NCI-H2081 treated with DMSO at 0.1 percent for 48 hours (cell line): ENCODE measurements at places on chromosomes 1 and 21.
A peak's percentile ranks its signal among the peaks of the same experiment; 100 is the strongest.

DNA sequence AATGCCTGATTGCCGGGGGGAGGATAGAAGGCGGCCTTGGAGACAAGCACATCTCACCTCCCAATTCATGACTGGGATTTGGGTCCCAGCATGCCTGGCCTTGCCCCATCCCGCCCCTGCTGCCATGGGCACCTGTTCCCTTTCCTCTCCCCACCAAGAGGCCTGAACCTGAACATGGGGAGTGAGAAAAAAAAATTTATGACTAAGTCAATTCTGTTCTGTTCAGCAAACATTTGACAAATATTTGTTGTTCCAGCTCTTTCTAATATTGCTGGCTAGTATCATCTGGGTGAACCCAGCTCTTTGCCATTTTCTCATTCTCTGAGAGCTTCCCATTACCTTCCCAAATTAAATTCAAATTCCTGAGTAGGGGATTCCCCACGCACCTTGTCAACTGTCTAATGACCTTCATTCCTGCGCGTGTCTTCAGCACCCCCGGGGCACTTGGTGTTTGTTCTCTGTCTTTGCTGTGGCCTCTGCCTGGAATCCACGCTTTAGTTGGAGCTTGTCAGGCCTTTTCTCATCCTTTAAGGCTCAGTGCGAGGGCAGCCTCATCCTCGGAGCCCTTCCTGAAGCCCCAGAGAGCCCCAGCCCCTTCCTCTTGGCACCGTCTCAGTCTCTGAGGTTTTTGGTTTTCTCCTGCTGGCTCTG is 42.8 kb downstream of the ARHGEF10L start:
- no peak for DNase-seq

DNA sequence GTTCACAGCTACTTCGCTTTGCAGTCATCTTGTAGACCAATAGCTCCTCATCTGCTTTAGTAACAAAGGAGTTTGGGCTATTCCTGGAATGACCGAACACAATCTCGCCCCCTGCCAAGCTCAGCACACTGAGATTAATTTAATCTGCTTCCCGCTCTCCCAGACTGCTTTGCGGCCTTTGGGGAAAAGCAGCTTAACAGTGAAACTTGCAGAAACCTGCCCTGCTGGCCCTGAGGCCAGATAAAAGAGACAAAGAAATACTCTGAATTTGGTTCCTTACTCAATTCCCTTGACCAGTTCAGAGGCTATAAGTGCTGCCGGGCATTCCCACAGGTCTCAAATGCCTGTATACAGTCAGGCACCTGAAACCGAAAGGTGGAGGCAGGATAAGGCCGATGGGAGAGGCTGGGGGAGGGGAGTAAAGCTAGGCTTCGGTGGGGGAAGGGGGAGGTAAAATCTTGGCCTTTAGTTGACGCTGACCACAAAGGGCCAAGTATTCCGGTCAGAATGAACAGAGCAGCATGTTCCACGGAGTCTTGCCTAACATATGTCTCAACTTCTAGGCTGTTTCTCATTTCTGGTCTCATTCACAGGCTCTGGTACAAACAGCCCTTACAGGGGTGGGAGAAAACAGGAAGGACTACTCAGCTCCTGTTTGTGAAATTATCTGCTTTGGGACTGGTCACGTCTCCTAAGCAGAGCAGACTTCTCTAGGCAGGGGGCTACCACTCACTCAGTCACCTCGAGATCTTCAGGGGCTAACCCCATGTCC is 17.7 kb upstream of the A3GALT2 start:
- DNase-seq: no peak

DNA sequence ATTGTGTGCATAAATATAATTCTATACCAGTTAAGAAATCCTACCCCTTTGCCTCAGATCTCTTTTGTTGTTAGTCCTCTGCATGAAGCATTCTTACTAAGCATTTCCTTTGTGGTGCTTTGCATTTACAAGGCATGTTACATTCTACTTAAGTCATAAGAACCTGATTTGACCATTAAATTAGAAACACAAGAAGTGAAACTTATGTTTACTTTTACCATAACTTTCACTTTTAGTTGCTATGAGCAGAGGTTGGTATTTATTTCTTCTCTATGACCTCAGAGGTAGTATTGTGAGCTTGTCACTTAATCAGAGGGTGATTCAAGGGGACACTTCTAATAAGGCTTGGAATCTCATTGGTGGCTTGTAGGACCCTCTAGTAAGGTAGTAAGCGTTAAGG is 9.0 kb downstream of the FAM20B start:
- no peak for DNase-seq

DNA sequence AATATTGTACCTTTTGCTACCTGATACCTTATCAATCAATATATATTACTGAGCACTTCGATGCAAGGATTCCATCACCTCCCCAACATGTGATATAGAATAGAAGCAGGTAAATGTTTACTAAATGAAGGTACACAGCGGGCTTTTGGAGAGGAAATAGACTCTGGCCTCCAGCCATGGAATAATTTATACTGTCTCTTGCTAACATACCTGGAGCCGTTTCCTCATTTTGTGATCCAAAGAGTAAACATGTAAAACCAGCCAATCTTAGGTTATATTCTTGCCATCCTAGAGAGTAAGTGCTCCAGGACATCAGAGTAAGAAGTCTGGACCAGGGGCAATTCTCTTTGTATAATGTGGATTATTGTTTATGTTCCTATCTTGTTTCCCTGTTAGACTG is 39.4 kb downstream of the NDUFS5 start:
- peak; percentile 32 for DNase-seq

DNA sequence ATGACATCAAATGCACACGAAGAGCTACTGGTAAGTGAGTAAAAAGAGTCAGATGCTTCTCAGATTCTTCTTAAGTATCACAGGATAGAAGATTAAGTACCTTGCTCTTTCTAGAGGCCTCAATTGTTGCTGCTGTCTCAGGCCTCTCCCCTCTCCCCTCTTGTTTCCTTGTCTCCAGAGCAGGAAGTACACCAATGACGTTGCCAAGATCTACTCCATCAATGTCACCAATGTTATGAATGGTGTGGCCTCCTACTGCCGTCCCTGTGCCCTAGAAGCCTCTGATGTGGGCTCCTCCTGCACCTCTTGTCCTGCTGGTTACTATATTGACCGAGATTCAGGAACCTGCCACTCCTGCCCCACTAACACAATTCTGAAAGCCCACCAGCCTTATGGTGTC is 21.3 kb upstream of the SARS1 start:
- DNase-seq: no peak
